MCF 10A (cell line): ENCODE measurements at places on chromosomes 16 and 17. TPM values are rescaled to one million over a fixed set of nuclear protein-coding genes. Genes with fewer than 3 reads are reported as not detected.
A peak's percentile ranks its signal among the peaks of the same experiment; 100 is the strongest.

- H3K36me3 ChIP-seq: peaks cover 4% of the 10 kb centered on the region
- DNase-seq: no peak
- no peaks in the 10 kb centered on the region for H3K27me3 ChIP-seq
- no peaks in the 10 kb centered on the region for H3K4me1 ChIP-seq
- no peak overlapping the region for H3K27ac ChIP-seq
Measured at GRCh38 chr16:26727848-26728247, 338.9 kb upstream of the C16orf82 start.

GRCh38 chr16:1858189-1858865, 13.6 kb downstream of the MEIOB start:
- no peaks in the 10 kb centered on the region for H3K4me1 ChIP-seq
- no peak overlapping the region for H3K4me3 ChIP-seq
- DNase-seq: no peak

DNA sequence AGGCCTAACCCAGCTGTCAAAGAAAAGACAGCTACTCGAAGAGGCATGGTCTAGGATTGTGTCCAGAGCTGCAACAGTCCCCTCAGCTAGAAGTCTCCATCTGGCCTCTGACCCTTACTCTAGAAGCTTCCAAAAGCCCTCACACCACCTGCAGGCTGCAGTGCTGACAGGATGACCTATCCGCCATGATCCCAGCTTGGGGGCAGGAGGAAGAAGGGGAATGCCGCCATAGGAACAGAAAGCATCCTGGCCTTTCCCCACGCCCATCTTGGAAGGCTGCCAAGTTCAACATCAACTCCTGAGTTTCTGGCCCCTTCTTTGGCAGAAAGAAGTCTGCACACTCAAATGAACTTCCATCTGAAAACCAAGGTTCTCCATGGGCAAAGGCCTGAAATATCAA, 3.1 kb upstream of the KRT36 start:
- H3K36me3 ChIP-seq: no peaks in the 10 kb centered on the region
- H3K4me1 ChIP-seq: peaks cover 6% of the 10 kb centered on the region
- H3K27ac ChIP-seq: no peak overlapping the region
- DNase-seq: peak; percentile 49
- no peaks in the 10 kb centered on the region for H3K27me3 ChIP-seq

- H3K27ac ChIP-seq: peak overlapping the region; percentile 46
- no peaks in the 10 kb centered on the region for H3K36me3 ChIP-seq
- H3K4me3 ChIP-seq: no peak overlapping the region
- H3K4me1 ChIP-seq: no peaks in the 10 kb centered on the region
Measured at GRCh38 chr17:45992904-45993303, 6.1 kb upstream of the STH start.

DNA sequence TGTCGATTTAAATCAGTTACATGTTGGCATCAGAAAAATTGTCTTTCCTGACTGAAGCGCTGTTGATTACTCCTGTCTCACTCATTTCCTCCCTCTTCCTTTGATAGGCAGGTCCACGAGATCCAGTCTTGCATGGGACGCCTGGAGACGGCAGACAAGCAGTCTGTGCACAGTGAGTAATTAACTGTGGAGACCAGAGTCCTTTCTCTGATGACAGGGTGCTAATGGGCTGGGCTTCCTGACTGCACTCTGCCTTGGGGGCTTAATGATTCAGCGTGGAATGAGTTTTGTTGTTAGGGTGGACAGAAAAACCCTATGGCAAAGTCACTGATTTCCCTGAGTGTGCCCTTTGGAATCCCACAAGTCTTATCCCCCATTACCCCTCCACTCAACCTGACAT, 6.5 kb downstream of the GOSR2 start:
- H3K4me1 ChIP-seq: peaks cover 29% of the 10 kb centered on the region
- H3K4me3 ChIP-seq: no peak overlapping the region
- H3K36me3 ChIP-seq: peaks cover 44% of the 10 kb centered on the region
- H3K27me3 ChIP-seq: no peaks in the 10 kb centered on the region
- no peak overlapping the region for H3K27ac ChIP-seq

DNA sequence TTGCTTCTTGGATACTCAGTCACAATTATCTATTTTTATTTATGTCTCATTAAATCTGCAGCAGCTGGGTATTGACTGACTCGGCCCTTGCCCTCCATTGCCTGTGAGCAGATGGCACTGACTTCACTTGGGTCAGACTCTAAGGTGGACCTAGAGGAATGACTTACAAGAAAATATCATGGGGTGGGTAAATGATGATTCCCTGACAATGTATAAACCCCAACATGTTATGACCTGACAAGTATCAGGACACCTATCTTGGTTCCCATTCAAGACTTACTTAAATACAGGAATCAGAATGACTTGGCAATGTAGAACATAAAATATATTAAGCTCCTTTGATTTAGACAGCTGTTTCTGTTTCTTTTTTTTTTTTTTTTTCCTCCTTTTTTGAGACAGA, 953.5 kb downstream of the CDH11 start:
- H3K4me1 ChIP-seq: no peaks in the 10 kb centered on the region
- no peak overlapping the region for H3K27ac ChIP-seq
- H3K27me3 ChIP-seq: no peaks in the 10 kb centered on the region
- no peak for DNase-seq
- no peaks in the 10 kb centered on the region for H3K36me3 ChIP-seq
- H3K4me3 ChIP-seq: no peak overlapping the region

- peak; percentile 9 for DNase-seq
- no peaks in the 10 kb centered on the region for H3K36me3 ChIP-seq
- peak overlapping the region; percentile 99 for H3K4me3 ChIP-seq
Measured at GRCh38 chr16:72664056-72664508, 383.8 kb downstream of the ZFHX3 start.

- no peak overlapping the region for H3K4me3 ChIP-seq
- H3K27me3 ChIP-seq: no peaks in the 10 kb centered on the region
- peaks cover 18% of the 10 kb centered on the region for H3K4me1 ChIP-seq
- DNase-seq: no peak
Measured at GRCh38 chr17:70116919-70117318, 41.9 kb downstream of the KCNJ16 start.

DNA sequence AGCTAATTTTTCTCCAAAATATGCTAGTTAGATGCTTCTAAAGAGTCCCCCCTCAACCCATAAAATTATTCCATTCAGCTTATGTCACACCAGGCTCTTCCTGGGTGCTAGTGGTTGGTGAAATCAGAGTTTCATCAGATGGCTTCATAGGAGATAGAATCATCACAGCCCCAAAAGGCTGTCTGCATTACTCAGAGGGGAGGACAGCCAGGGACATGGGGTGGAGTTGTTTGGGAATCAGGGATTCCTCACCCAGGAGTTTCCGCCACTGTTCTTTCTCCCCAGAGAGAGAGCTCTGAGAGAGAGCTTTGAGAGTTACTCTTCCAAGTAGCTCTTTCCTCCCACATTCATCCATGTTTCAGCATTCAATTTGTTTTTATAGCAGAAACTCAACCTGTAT, 288 bp upstream of the KRT34 start:
- peak; percentile 34 for DNase-seq
- peaks cover 10% of the 10 kb centered on the region for H3K4me1 ChIP-seq
- H3K27ac ChIP-seq: no peak overlapping the region
- H3K4me3 ChIP-seq: no peak overlapping the region

DNA sequence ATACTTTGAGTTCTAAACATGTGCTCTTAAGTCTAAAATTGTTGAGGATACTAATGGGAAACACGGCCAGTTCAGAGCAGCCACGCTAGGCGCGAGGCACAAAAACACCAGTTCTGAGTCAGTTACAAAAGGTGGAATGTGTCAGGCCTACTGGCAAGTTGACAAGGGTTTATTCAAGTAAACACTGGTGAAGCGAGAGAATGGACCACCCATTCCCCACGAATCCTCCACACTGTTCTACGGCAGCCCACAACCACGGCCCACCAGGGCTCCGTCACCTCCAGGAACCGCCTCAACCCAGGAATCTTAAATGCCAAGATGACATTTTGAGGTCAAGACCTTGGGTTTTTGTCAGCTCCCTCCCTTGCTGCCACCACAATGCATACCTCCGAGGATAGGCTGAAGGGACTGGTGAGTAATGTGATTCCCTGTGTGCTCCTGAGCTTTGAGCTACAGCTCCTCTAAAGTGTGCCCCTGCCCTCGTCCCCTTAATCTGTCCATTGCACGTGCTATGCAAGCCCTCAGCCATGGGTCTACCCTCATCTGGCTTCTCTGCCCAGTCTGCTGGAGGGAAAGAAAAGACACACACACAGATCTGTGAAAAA, 28.5 kb upstream of the TRAP1 start:
- peaks cover 92% of the 10 kb centered on the region for H3K36me3 ChIP-seq
- DNase-seq: no peak
- no peak overlapping the region for H3K27ac ChIP-seq
- no peaks in the 10 kb centered on the region for H3K27me3 ChIP-seq

GRCh38 chr17:72514891-72515290, 394.1 kb downstream of the SOX9 start:
- H3K4me3 ChIP-seq: no peak overlapping the region
- peaks cover 44% of the 10 kb centered on the region for H3K4me1 ChIP-seq

GRCh38 chr16:89067677-89068443, 25.8 kb upstream of the ACSF3 start:
- H3K4me3 ChIP-seq: peak overlapping the region; percentile 11
- peaks cover 10% of the 10 kb centered on the region for H3K27me3 ChIP-seq
- no peaks in the 10 kb centered on the region for H3K4me1 ChIP-seq
- no peaks in the 10 kb centered on the region for H3K36me3 ChIP-seq
- peak; percentile 28 for DNase-seq
- no peak overlapping the region for H3K27ac ChIP-seq

DNA sequence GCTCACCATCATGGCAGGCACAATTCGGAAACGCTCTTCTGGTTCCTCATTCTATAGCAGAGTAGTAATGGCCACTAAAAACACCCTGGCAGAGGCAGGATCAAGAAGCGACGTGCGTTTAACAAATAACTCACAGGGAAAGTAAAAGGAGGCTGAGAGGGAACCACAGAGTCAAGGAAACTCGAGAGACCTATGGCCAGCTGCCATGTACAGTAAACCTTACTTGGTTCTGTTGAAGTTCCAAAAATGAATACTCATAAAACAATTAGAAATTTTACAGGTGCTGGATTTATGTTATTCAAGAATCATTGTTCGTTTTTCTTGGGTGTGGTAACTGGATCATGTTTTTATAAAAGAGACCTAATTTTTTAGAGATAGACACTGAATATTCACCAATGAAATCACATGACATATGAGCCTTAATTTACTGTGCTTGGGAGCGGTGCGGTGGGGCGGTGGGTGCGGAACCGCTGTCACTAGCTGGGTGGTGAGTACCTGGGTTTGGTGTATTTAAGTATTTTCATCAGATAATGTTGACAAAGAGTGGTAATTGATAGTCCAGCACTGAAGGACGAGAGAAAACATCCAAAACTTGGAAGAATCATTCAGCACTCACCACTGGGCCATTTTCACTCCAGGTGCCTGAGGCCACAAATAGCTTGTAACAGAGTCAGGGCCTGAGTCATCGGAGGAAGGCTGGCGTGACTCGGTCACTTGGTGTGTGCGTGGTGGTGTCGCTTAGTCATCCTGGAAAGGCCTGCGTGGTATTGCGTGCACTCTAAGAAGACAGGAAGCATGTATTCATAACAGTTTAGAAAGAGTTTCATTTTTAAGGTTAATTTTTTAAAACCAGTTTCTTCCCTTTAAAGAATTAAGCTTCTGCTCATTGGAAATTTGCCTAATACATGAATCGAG, 135.4 kb upstream of the CHMP6 start:
- H3K27me3 ChIP-seq: no peaks in the 10 kb centered on the region
- peak overlapping the region; percentile 36 for H3K4me3 ChIP-seq
- no peaks in the 10 kb centered on the region for H3K36me3 ChIP-seq
- H3K27ac ChIP-seq: peak overlapping the region; percentile 91
- peaks cover 35% of the 10 kb centered on the region for H3K4me1 ChIP-seq

GRCh38 chr17:79101111-79101673, 26.6 kb downstream of the ENGASE start:
- H3K36me3 ChIP-seq: no peaks in the 10 kb centered on the region
- H3K4me1 ChIP-seq: no peaks in the 10 kb centered on the region
- H3K27ac ChIP-seq: no peak overlapping the region
- no peak overlapping the region for H3K4me3 ChIP-seq

GRCh38 chr16:66290431-66290830, 76.1 kb upstream of the CDH5 start:
- no peak for DNase-seq
- peaks cover 32% of the 10 kb centered on the region for H3K27me3 ChIP-seq
- no peak overlapping the region for H3K4me3 ChIP-seq
- no peaks in the 10 kb centered on the region for H3K36me3 ChIP-seq

The NXPH3 gene
- total RNA-seq: not detected in 2 replicates

The CAVIN1 gene
- total RNA-seq: 137 and 143 TPM in 2 replicates

The RCVRN gene
- not detected in 2 replicates for total RNA-seq

The PRSS27 gene
- total RNA-seq: 5.8 and 6.3 TPM in 2 replicates

The MPP3 gene
- total RNA-seq: 18.7 and 24.5 TPM in 2 replicates
